Motor neuron (in vitro differentiated cells): ENCODE measurements at places on chromosomes 6 and 20. TPM values are rescaled to one million over a fixed set of nuclear protein-coding genes. Genes with fewer than 3 reads are reported as not detected.

GRCh38 chr20:64106981-64107735 is at the start of gene NPBWR2:
Gene NPBWR2 (minus strand): TSS chr20:64107565. CDS start chr20:64106831, 734 bp downstream.
- peak; percentile 67 for ATAC-seq

DNA sequence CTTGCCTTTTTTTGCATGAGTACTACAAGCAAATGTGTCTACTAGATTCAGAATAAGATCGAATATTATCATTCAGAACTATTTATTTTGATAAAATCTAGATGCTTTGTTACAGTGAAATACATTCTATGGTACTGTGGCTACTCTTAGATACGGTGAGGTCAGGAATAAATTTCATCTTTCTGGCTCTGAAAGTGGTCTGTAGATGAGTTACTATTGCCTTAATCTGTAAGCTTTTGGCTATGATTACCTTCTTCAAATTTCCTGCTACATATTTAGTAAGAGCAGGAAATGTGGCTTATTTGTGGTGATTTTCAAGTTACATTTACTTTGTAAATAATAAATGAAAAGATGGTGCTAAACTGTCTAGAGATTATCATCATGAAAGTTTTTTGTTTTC is 50.0 kb downstream of the SCAF8 start:
- no peak for ATAC-seq

GRCh38 chr6:90689172-90689571 is 102.3 kb upstream of the MAP3K7 start:
- ATAC-seq, result no peak

GRCh38 chr6:136744889-136745288 is 47.4 kb downstream of the MAP3K5 start:
- ATAC-seq, result no peak

DNA sequence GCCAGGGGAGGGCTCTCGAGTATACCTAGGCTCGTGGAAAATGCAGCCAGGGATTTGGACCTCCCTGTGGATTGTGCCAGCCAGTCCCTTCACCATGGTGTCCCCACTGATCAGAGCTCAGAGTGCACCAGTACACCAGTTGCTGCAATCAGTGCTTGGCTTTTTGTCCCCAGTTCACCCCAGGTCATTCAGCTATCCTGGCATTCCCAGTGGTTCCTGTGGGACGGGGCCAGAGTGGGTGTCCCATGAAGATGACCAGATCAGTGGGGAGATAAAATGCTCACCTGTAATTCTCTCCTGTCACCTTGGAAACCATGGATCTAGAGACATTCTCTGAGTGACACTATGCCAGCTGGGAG is 23.8 kb downstream of the MAS1 start:
- no peak for ATAC-seq

GRCh38 chr20:51327251-51327841 is 215.2 kb downstream of the NFATC2 start:
- peak; percentile 59 for ATAC-seq

- ATAC-seq, result peak; percentile 49
Observed at GRCh38 chr20:57582432-57583288, 21.8 kb downstream of the PCK1 start.

POPDC3 gene
- 3.1 and 4.7 TPM in 2 replicates for total RNA-seq

LINC00237 gene
- total RNA-seq, result 0.89 and 1.5 TPM in 2 replicates

CABLES2 gene
- 5.0 and 6.5 TPM in 2 replicates for total RNA-seq

BPIFB1 gene
- total RNA-seq, result 0.69 TPM in 1 of 2 replicates, not detected in the other

DNA sequence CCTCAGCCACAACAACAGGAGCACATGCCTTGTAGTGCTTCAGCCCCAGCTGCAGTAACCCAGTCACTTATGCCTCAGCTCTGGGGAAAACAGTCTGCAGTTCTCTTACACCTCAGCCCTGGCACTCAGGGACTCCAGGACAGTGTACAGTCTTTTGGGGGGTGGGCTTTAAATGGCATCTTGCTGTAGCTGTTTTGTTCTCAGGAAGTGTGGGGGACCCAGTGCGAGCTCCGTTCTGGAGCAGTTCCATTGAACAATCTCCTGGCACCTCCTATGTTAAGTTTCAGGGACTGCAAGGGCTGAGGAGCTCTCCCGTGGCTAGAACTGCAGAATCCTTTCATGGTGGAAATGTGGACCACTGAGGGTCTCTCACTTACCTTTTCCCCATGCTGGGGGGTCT is 55.2 kb downstream of the PLCG1 start:
- ATAC-seq, result no peak

PLA2G7 gene
- 15.0 and 16.3 TPM in 2 replicates for total RNA-seq

- no peak for ATAC-seq
Observed at GRCh38 chr6:18211338-18211737, 53.0 kb downstream of the DEK start.

DNA sequence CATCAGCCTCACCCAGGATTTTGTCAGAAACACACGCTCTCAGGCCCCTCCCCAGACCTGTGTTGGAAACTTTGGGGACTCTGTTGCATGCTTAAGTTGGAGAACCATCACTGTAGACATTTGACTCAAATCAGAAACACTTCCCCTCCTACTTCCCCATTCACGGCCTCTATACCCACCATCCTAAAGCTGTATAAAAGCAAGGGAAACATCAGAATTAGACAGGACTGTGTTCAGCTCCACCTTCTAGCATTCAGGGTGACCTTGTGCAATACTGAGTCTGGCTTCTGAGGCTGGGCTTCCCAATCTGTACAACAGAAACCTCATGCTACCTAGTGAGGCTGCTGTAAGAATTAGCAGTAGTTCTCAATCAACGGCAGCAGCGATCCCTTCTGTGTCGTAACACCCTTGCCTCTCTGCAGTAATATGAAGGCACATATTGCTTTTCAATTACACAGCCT is 252.3 kb downstream of the LY86 start:
- no peak for ATAC-seq

DNA sequence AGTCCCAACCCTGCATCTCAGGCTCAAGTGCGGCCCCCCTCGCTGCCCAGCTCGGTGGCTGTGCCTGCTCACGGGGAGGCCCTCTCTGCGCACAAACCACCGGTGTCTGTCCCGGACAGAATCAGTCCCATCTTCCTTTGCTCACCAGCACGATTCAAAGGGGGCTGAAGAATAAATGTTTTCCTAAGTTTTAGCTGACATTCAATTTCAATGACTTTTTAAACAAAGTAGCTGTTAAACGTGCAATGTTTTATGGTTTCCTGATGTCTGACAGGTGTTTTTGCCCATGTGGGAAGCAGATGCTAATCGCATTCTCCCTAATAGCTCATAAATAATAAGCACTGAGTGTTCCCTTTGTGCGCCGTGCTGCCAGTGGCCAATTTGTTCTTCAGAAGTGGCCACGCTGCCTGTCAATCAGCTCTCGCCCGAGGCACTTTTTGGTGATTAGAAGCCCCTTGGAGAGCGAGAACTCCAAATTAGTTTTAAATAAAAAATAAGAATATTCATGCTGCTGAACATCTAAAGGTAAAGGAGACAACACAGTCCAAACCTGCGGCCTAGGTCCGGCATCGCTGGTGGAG is 26.3 kb downstream of the BHLHE23 start:
- ATAC-seq, result no peak

PKIB gene
- 23.1 and 25.8 TPM in 2 replicates for total RNA-seq

DNA sequence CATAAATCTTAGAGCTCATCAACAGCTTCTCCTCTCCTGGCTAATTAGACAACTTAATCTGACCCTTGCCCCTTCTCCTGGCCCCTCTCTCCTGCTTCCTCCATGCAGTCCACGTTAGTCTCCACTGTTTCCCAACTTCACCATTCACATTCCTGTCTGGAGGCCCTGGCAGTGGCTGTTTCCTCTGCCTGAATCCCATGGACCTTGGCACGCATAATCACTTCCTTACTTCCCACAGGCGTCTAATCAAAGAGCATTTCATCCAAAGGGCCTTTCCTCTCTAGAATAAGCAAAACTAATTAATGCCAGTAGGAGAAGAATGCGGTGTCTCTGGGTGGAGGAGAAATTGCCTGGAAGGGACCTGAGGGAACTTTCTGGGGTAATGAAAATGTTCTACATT is 16.4 kb upstream of the XRN2 start:
- no peak for ATAC-seq

ZC3H12D gene
- 0.36 and 0.45 TPM in 2 replicates for total RNA-seq

GRCh38 chr20:10642856-10643559 is 30.8 kb downstream of the JAG1 start:
- no peak for ATAC-seq

DNA sequence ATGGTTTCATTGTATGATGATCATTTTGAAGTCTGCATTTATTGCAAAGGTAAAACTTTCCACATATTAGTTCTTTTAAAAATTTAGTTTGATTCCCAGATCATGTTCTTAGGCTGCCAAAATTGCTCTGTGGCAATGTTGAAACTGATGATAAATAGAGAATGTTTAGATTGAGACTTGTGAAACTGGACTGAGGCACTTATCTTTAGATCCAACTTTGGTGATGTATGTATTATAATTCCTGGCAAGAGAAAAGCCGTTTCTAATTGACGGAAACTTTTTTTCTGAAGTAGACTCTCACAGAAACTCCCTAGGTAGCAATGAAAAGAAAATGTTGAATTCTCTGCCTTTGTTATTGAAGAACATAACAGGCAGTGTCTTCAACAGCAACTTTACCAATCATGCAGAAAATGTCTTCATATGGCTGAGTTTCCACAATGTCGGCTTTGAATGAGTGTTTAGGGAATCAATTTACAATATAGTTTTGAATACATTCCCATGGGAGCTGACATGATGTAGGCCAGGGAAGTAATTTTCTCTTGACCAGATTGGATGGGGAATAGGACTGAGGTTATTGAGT is 456.2 kb downstream of the CD109 start:
- peak; percentile 32 for ATAC-seq

DNA sequence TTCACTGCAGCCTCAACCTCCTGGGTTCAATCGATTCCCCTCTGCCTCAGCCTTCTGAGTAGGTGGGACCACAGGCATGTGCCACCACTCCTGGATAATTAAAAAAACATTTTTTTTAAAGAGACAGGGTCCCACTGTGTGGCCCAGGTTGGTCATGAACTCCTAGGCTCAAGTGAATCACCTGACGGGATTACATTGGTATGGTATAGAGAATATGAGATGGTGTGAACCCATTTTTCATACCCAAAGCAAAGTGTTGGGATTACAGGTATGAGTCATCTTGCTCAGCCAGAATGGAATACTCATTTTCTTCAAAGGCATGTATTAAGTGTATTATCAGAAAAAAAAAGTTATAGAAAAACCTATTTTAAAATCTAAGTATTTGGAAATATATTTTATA is 114.2 kb downstream of the AHI1 start:
- no peak for ATAC-seq

DNA sequence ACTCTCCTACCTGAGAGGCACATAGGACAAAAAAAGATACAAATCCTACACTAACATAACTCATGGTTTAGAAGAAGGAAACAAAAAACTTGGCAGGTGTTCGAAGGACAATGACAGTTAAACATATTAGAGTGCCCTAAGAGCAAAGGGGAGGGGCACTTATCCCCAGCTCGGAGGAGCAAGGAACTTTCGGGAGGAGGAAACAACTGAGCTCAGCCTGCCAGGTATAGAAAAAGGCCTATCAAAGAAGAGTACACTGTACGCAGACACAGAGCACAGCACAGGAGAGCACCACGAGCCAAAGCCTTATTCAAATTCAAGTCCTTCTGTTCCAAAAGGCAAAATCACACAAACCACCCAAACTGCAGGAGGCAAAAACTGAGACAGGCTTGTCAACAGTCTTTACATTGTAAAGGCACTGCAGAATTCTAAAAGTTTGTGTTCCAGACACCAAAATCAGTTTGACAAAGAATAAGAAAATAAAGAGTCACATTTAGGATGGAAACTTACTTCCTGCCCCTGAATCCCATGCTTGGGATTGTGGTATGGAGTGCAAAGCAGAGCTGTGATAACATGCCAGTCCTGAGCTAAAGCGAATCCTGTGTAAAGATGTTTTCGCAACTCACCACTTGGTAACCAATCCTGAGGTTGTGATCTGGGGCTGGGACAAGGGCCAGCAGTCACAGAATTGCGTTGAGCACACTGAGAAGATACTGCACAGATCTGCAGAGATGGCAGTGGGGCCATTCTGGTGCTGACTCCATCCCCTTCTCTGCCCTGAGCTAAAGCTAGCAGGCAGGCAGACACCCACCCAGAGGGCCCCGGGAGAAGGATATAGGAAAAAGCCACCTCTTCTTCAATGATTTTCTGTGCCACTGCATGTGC is 108.6 kb downstream of the CHD6 start:
- peak; percentile 68 for ATAC-seq

DNA sequence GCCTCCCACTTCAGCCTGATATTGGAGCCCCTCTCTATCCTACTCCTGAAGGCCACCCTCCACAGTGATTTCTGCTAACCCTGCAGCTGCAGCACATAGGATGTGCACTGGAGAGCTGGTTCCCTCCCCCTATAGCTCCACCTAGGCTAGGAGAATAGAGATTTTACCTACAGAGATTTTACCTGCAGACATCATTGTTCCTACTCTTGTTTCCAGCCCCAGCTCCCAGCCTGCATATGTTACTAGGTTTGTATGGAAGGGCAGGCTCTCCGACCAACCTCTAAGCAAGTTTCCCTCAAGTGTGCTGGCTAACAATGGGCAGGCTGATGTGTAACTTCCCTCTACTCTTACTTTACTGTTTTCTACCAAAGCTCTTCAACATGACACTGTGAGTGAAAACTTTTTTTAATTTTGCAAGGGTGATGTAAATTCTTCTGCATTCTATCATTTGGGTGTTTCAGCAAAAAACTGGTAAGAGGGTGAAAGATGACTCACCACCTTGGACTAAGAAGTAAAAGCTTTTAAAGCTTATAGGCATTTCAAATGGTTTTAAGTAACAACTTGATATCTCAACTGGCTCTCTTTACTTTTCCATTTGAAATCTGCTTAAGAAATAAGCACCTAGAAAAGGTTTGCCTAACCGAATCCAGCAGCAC is 106.8 kb downstream of the CDK19 start:
- ATAC-seq, result no peak

PRRT1 gene
- 2.1 and 4.6 TPM in 2 replicates for total RNA-seq

DNA sequence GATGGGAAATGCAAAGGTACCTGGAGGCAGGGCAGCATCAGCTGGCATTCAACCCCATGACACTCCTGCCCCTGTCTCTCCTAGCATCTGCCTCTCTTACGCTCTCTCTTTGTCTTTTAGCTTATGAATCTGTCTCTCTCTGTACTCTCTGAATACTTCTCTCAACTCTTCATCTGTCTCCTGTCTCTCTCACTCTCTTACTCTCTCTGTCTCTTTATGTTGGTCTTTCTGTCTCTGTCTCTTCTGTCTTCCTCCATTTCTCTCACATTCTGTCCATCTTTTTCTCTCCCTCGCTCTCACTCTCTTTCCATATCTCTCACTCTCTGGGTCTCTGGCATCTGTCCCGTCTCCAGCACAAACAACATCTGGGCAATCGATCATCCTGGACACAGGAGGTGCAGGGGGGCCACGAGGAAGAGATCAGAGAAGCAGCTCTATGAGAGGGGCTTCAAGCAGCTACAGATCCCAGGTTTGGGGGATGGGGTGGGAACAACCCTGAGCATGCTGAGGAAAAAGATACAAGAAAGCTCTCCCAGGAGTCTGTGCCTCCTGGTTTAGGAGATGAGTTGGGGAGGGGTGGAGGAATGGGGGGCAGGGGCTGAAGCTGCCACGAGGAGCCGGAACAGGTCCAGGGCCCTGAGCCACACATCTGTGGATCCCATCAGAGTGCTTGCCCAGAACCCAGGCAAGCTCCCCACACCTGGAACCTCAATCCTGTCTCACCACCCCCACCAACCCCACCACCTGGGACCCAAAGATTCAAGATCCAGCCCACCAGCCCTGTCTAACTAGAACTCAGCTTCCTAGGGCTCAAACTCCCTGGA is 2.4 kb downstream of the COL11A2 start:
- ATAC-seq, result no peak

NKX2-2 gene
- 0.05 TPM in 1 of 2 replicates, not detected in the other for total RNA-seq

- no peak for ATAC-seq
Observed at GRCh38 chr6:101058296-101058695, 177.2 kb upstream of the ASCC3 start.

GRIK2 gene
- total RNA-seq, result 25.3 and 27.1 TPM in 2 replicates
